ENCODE measurements at places on chromosomes 7 and 10. TPM values are rescaled to one million over a fixed set of nuclear protein-coding genes. Genes with fewer than 3 reads are reported as not detected.

- DNase-seq: no peak
Measured at GRCh38 chr10:88065383-88066049, 202.1 kb downstream of the PTEN start.

SOSTDC1 gene
- total RNA-seq: 13.4 TPM

DNA sequence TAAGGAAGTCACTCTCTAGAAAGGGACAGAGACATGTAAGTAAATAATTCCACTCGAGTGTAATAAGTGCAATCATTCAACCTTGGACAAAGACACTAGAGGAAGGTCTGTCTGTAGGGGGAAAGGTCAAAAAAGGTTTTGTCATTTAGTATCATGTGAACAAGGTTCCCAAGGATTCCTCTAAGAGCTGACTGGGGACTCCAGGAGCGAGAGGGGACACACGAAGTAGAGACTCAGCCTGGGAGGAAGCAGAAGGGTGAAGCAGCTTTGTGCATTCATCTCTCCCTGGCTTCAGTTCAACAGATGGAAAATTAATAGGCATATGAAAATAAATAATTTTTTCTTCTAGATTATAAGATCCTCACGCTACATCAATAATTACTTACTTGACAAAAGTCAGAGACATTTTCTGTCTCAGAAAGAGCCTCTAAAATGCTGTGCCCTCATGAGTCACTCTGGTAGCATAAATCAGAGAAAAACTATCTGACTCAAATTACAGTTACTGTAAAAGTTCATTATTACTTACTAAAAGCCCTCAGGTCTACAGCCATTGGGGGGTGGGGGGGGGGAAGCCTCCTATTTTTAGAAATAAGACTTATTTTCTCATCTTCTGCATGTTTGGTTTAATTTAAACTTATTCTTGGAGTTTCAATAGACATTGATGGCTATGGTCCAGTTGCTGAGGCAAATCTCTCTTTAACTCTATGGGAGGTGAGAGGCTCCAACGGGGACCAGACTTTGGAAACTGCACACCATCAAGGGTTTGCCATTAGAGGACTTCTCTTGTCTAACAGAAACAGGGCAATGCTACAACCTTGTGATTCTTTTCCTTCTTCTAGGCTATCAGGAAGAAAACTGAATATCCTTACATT lies 275.1 kb upstream of the KLF14 start:
- no peak for DNase-seq

GRCh38 chr7:47401611-47402570 lies 180.0 kb downstream of the TNS3 start:
- no peak for DNase-seq

TEX36 gene
- not detected for total RNA-seq

FAM20C gene
- total RNA-seq: 84.9 TPM

LIPJ gene
- total RNA-seq: not detected

DNA sequence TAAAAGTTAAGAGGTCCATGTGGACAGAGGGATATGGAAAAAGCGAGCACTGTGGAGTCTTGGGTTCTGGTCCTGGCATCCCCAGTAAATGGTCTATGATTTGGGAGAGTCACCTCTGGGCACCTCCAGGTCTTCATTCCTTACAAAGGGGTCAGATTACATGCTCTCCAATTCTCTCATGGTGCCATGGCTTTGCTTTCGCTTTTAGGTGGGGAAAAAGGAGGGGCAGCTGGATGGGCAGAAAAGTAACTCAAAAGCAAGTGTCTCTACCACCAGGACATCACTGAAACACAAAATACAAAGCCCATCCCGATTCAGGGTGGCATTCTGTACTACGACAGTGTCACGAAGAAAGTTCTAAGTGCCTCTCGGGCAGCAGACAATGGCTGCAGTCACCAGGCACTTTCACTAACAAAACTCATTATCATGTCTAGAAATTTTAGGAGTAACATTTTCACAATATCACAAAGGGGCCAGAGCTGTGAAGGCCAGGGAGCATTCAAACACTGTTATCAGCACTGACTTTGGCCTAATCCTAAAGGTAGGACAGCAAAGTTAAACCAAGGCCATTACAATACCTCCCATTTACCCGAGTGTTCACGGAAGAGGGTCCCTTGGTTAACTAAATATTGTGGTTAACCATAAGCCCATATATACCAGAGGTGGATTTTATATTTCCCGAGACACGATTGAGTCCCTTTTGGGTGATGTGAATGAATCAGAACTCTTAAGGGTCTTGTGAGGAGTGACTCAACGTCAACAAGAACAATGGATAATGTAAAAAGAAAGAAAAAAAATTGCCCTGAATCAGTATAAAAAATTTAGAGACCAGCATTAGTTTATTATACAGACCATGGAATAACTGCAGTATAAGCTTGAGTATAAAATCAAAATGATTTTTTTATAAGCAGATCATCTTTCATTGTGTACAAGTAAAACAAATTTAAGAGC lies 2.5 kb downstream of the PSAP start:
- no peak for DNase-seq

DGKI gene
- total RNA-seq: 1.3 TPM

DNA sequence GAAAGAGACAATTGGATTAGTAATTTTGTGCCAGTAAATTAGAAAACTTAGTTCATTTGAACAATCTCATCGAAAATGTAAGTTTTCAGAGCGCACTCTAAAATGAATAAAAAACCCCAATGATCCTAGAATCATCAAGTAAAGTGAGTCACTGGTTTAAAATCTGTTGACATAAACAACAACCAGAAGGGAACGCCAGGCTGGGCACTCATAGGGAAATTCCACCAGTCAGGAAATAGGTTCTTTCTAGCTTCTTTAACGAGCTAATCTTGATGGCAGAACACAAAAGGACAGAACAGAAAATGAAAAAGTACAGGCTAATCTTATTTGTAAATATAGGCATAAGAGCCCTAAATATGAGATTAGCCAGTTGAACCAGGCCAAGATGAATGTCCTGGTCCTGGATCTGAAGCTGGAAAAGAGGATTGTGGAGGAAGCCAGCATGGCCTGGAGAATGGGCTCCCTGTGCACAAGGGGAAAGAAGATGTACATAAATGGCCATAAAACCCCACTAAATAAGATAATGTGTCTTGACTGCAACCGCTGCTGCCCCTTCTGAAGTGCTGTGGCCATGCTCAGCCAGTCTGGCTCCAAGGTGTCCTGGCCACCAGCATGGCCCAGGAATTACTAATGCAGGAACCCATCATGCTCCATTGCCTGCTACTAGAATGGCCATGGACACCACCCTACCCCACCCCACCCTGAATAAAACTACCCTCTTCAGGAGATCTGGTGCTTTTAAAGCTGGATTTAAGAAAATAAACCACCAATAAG lies 114.0 kb downstream of the WDFY4 start:
- DNase-seq: no peak

DNA sequence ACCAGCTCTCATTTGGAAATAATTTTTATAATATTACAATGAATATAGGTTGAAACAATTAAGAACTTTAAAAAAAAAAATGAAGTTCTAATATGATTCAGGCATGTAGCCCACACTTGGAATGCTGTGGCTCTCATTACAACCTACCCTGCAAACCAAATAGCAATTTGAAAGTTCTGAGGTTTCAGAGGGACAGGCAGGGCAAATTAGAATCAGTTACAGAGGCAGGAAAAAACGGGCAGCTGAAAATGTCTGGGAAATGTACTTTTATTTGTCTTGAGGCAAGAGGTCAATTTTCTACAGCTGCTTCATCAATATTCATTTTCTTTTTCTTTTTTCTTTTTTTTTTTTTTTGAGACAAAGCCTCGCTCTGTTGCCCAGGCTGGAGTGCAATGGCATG lies 95.3 kb downstream of the PIP4K2A start:
- DNase-seq: no peak

DNA sequence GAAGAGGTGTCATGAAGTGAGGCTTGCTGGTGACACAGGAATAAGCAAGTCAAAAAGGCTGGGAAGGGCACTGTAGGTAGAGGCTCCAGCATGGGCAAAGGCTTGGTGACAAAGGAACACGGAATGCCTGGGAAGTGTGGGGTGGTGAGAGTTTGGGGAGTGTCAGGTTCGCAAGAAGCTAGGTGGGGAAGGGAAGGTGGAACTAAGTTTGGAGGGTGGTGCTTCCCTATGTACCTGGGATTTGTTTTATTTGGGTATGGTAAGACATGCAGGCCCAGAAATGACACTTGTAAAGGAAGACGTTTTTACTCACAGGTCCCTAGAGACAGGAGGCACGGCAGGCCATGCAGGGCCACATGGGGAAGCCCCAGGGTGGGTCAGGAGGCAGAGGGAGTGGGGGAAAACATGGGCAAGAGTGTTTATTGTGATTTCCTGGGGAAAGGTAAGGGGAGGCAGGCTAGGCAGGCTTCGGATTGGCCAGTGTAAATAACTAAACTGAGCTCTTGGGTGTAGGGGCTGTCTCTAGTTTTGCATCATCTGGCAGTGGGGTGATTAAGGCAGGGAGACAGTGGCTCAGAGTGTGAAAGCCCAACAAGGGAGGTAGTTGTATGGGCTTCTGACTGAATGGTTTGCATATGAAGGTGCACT lies 52.1 kb downstream of the SH2D4B start:
- DNase-seq: no peak

DNA sequence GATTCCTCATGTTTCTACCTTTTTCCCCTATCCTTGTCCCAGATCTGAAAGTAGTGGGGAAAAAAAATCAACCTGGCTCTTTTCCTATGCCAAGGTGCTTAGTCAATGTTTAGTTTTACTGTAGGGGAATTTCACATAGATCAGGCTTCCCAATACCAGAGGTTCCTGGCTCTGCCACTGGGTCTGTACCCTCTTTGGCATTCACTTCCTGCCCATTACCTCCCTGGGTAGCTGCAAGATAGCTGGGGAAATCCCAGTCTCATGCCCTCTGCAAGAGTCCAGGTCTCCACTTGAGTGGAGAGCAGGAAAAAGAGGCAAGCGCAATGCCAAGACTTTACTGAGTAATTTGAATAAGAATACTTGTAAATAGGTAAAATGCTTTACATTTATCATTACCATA lies 3.5 kb upstream of the BPGM start:
- no peak for DNase-seq

- no peak for DNase-seq
Measured at GRCh38 chr10:13019280-13019679, 17.8 kb upstream of the CCDC3 start.

PLEKHS1 gene
- 0.41 TPM for total RNA-seq

DNA sequence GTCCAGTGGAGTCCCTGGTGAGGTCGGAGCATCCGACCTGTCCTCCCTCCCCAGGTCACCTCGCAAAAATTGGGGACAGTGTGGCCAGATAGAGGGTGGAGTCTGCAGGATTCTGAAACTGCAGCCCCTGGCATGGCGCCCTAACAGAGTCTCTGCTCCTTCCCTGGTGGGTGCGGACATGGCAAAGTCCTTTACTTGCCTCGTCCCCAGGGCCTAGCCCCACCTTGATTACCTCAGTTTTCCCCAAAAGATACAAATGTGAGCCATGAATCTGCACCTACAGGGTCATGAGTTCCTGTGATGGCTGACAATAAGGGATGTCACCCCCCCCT lies 47.7 kb downstream of the NPVF start:
- no peak for DNase-seq

DNA sequence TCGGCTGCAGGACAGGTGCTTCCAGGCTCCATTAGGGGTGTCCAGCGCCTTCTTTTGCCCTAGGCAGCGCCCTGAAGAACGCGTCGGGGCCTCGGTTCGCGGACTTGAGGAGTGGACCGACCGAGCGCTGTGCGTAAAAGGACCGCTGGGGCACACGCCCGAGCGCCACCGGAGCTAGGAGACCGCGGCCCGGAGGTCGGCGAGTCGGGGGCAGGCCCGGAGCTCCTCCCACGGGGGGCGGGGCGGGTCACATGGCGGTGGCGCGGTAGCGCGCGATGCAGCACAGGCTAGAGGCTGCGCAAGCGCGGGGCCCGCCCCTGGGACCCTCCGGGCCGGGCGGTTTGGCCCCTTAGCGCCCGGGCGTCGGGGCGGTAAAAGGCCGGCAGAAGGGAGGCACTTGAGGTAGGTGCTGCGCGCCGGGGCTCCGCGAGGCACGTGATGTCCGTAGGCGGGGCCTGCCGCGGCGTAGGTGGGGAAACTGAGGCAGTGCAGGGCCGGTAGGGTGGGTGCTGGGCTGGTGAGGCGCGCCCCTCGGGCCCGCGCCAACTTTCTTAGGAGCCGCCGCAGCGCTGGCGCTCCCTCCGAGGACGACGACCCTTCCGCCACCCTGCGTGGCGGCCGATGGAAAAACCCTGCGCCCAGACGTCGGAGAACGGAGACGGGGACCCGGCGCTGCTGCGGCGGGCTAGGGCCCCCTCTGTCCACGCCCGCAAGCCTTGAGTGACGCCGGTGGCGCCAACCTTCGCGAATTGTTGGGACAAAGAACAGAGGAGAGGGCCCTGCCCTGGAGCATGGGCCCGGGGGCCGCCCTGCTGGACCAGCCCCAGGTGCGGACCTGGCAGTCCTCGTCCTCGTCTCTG lies at the start of gene PRXL2A:
Gene PRXL2A, plus strand, starts transcription at position 310 of the 860 bp plus-strand sequence. CDS start 11,917 bp downstream, outside the sequence.
- DNase-seq: peak; percentile 96

CHAT gene
- total RNA-seq: not detected

KIAA1549 gene
- total RNA-seq: 10.1 TPM

DNA sequence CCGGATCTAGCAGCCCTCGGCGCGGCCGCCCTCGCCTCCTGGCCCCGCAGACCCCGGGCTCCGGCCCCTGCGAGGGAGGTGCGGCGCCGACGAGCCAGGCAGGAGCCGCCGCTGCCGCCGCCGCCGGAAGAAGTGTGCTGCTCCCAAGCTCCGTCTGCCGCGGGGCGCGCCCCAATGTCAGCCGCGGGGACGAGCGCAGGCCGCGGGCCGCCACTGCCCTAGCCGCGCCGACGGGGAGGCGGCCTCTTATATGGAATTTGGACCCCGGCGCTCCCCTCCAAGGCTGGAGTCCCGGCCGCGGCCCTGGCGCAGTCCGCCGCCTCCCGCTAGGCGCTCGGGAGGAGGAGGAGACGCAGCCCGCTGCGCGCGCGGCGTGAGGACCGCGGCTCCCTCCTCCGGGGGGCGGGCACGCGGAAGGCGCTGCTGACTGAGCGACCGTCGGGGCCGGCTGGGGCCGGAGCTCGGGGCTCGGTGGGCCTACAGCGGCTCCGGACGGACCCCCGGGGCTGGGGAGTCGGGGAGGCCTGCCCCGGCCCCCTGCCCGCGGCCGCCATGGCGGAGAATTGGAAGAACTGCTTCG lies at the start of gene TRIM8:
Gene TRIM8, plus strand, starts transcription at position 414 of the 580 bp plus-strand sequence. Its CDS starts 139 bp downstream, at position 553.
- DNase-seq: peak; percentile 90

DNA sequence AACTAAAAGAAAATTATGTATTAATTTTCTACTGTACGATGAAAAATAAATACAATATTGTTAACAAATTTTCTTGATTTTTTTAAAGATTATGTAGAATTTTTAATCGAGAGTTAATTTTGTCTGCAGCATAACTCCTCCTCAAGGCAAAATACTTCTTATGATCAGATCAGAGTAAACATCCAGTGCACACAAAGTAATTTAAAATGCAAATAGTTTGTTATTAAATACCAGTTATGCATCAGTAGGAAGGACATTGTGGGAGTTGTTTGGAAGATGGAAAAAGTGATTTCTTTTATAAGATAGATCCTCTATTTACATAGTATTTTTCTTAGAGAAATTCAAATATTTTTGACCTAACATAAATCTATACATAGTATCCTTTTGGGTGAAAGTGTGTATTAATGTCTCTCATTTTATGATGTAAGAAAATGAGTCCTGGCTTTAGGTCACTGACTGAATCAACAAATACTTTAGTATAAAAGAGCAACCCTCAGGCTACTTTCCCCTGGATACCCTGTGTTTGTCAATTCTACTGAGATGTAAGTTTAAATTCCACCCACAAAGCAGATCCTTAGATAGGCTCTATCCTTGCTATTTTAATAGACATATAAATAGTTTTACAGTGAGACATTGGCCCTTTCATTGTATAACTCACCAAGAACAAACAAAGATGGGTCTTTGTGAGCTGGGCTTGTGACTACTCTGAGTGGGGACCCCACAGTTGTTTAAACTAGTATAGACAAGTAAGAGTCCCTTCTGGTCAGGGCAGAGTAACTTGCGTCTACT lies 1133.7 kb downstream of the GATA3 start:
- DNase-seq: no peak

Measured in kidney (tissue), 22 donors.